ENCODE measurements at places on chromosomes 11 and 22. TPM values are rescaled to one million over a fixed set of nuclear protein-coding genes. Genes with fewer than 3 reads are reported as not detected.

SYCE3 gene
- not detected for total RNA-seq

CHRNA10 gene
- 0.45 TPM for total RNA-seq

ACRV1 gene
- total RNA-seq = not detected

GDPD4 gene
- total RNA-seq = not detected

CWF19L2 gene
- 6.3 TPM for total RNA-seq

PIWIL4 gene
- total RNA-seq = 0.12 TPM

SLC25A45 gene
- total RNA-seq = 6.3 TPM

OR5A1 gene
- not detected for total RNA-seq

WBP2NL gene
- total RNA-seq = not detected

SYT8 gene
- not detected for total RNA-seq

DNA sequence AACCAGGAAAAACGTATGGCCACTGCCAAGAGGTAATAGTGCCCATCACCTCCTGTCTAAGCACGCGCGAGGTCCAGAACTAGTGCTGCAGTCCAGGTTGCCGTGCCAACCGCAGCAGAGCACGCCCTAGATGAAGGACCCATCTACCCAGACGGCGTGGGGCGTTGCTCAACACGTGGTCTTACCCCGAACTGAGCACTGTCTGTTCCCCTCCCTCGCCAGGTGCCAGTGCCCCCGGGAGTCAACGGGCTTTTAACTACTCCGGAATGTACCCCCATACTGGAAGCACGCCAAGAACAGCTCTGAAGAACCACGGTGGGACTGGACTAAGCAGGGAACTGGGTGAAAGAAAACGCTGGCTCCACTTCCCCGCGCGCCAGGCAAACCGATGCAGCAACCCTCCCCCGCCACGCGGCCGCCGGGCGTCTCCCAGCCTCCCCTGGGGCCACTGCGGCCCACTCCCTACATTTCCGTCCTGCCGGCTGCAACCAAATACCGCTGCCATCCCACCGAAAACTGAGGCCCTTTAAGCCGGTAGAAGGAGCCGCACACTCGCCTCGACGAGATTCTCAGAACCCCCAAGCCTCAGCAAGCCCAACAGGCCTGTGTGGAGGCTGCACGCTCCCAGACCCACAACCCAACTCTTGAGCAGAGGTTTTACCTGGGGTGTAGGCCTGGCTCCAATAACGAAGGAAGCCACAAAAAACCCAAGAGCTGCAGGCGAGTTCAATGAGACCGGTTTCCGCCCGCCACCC lies at the start of gene HSPA8:
HSPA8 (minus strand) TSS at position 734 of the 755 bp plus-strand sequence. CDS start 812 bp downstream, outside the sequence.
- peak; percentile 68 for DNase-seq

DNA sequence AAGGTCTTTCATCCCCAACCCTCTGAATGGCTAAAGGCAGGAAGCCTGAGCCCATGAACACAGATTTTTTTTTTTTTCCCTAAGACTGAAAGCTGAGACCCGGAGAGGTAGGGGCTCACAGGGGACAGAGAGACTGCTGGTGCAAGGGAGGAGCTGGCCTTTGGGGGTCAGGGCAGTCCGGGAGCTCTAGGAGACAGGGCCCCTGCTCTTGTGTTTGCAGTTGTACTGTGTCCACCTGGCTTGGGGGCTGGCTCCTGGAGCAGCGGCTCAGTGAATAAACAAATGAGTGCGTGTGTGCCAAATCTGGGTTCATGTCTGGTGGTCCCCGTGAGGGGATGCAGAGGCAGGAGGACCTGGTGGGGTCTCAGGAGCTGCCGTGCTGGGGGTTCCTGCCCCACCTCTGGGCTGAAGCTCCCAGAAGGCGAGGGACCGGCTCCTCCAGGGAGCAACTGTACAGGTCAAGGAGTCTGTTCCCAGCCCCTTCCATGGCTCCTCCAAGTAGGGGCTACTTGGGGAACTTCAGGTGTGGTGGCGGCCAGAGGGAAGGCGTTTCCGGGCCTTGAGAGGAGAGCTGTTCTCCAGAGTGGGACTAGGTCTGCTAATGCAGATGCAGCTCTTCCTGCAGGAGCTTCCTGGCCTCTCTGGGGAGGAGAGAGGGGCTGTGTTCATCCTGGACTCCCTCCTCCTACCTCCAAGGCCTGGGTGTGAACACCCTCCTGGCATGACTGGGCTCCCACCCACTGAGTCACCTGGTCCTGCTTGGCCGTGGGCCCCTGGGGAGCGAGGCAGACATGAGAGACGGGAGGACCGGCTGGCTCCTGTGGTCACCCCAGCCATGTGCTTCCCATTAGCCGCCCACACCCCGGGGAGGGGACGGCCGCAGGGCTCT lies 57.6 kb downstream of the FBXO7 start:
- DNase-seq = peak; percentile 92

GRCh38 chr11:128714881-128715280 lies 21.0 kb downstream of the FLI1 start:
- peak; percentile 99 for DNase-seq

DNA sequence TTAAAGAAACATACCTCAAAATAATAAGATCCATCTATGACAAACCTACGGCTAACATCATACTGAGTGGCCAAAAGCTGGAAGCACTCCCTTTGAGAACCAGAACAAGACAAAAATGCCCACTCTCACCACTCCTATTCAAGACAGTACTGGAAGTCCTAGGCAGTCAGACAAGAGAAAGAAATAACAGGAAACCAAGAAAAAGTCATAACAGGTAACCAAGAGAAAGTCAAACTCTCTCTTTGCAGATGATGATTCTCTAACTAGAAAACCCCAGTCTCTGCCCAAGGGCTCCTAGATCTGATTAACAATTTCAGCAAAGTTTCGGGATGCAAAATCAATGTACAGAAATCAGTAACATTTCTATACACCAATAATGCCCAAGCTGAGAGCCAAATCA lies 35.6 kb downstream of the TMEM123 start:
- DNase-seq = no peak

DNA sequence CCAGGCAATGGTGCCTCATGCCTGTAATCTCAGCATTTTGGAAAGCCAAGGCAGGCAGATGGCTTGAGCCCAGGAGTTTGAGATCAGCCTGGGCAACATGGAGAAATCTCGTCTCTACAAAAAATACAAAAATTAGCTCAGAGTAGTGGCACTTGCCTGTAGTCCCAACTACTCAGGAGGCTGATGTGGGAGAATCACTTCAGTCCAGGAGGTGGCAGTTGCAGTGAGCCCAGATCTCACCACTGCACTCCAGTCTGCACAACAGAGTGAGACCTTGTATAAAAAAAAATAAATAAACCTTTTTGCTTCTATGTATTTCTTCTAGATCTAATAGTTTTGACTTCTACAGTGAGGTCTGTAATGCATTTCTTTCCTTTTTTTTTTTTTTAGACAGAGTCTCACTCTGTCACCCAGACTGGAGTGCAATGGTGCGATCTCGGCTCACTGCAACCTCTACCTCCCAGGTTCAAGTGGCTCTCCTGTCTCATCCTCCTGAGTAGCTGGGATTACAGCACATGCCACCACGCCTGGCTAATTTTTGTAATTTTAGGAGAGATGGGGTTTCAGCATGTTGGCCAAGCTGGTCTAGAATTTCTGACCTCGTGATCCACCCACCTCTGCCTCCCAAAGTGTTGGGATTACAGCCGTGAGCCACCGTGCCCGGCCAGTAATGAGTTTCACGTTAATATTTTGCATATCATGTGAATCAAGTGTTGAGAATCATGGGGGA lies 18.1 kb upstream of the RDX start:
- no peak for DNase-seq

- no peak for DNase-seq
Observed at GRCh38 chr11:119205080-119205479, 1.1 kb upstream of the CBL start.

DNA sequence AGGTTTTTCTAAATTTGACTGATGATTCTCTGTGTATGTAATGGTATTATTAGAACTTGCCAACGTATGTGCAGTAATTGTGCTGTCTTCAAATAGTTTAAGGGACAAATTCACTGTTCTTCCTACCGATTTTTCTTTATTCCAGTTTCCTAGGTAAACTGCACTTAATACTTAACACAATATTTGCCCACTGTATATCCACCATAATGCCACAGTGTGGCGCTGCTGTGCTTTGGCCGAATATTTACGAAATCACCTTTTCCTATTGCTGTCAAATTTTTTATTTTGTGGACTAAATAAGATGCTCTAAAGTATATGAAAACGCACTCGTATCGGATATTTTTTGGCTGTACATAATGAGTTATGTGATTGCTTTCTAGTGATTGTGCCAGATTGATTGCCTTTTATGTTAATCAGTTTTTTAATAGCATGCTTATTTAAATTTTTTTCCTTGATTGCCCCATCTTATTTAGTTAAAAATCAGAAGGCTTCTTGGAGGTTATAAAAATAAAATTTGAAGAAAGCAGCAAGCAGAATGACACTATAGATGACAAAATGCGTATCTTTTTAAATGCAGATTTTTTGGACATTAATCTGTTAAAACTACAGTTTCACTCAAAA lies 10.5 kb downstream of the AASDHPPT start:
- peak; percentile 33 for DNase-seq

DNA sequence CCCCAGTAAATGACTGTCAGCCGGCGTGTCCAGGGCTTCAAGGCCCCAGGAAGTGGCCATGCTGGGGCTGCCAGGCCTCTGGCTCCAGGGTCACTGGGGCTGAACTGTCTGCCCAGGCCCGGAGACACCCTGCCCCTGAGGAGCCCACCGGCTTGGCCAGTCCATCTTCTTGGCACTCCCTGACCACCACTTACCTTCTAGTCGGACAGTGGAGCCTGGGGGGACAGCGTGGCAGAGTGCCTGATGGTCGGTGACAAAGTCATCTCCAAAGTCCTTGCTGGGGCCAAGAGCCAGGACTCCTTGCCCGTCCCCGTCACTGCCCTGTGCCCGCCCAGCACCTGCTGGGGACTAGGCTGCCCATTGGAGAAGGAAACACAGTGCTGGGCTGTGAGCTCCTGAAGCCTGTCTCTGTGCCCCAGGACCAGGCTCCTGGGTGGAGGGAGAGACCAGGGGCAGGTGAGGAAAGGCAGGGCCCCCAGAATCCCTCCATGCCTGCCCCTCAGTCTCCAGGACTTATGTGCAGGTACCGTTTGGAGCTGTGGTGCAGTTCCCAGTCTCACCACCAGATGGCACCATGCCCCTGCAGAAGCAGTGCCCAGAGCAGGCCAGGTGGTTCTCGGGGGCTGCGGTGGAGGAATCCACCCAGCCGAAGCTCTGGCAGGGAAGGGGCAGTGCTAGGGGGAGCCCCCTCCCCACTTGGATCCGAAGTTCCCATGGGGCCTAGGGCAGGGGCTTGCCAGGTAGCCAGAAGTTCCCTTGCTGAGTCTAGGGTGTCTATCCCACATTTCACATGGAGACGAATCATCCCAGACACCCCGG lies 6.0 kb upstream of the CCDC188 start:
- DNase-seq = peak; percentile 29

DNA sequence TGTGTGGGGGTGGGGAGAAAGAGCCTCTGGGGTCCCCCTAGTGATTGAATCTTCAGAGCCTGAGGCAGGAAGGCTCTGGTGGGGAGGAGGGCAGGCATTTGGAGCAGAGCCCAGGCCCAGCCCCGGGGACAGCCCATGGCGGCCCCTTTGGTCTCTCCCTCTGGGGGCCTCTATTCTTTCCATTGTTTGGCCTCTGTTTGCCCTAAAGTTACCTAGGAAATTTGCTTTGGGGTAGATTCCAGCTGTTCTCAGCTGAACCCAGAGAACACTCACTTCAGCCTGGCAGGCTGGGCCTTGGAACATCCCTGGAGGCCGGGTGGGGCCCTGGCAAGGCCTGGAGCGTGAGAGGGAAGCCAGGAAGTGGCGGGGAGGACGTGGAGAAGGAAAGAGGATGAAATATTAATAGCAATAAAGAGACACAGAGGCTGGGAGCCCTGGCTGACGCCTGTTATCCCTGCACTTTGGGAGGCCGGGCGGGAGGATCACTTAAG lies 22.9 kb upstream of the A4GALT start:
- DNase-seq = no peak

DNA sequence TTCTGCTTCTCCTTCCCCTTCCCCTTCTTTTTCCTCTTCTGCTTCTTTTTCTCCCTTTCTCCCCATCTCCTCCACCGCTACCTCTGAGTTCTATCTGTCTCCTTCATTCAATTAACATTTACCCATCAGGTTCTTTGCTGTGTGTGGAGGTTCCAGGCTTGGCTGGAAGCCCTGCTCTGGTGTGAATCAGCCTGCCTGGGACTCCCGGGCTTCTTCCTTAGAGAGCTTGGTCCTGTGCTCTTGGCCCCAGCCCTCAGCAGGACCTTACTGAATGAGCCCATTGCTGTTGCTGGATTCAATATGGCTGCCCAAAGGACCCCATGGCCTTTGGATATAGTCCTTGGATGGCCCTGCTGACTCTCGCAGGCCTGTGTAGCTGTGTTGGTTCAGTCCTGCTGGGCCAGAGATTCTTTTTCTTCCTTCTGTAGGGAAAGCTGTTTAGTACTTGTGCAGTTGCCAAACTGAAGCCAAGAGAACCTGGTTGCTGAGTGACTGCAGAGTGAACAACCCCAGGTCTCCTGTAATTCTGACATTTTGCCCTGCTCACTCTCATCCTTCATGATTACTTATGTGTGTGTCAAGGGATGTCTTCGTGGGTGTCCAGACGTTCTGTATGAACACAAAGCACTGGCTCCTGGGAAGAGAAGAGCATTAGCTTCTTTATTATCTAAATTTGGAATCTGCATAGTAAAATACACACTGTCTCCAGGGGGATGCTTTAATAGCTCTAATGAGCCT lies 81.0 kb upstream of the ZBED5 start:
- DNase-seq = no peak

DNA sequence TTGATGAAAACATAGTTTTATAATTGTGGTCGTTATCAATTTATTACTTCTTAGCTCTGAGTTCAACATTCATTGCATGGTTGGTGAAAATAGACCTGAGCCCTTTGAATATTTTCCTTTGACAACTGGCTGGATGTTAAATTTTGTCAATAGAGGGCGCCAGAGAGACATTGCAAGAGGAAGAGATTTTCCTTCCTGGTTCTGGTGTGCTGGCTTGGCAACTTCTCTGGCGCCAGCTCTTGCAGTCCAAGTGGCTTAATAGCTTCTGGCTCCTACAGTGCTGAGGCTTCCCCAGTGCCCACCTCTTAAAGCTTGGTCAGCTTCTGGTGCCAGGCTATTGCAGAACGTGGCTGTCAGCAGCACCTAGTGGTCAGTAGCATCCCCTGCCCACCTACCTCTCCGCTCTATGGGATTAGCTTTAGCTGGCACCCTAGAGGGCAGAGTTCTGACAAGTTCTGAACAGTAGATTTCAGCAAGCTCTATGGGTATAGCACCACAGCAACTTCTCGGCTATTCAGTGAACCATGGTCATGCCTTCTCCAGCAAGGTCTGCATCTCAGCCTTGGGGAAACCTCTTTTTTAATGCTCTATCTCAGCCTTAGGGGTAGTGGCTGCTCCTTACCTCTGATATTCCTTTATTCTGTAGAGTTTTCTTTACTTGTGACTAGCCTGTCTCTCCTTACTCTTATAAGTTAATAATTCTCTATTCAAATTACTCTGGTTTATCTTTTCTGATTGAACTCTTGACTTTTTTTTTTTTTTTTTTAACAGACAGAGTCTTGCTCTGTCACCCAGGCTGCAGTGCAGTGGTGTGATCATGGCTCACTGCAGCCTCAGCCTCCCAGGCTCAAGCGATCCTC lies 59.4 kb downstream of the ACER3 start:
- peak; percentile 83 for DNase-seq

GRCh38 chr11:2130881-2131352 lies 8.3 kb downstream of the IGF2 start:
- no peak for DNase-seq
